ENCODE measurements at places on chromosomes 3 and 15.

GRCh38 chr3:66532160-66532587 is 31.4 kb upstream of the LRIG1 start:
- no peak for DNase-seq
- H3K27me3 ChIP-seq = no peaks in the 10 kb centered on the region
- H3K4me3 ChIP-seq = no peak overlapping the region
- H3K4me1 ChIP-seq = no peaks in the 10 kb centered on the region
- H3K36me3 ChIP-seq = no peaks in the 10 kb centered on the region
- no peak overlapping the region for H3K27ac ChIP-seq

DNA sequence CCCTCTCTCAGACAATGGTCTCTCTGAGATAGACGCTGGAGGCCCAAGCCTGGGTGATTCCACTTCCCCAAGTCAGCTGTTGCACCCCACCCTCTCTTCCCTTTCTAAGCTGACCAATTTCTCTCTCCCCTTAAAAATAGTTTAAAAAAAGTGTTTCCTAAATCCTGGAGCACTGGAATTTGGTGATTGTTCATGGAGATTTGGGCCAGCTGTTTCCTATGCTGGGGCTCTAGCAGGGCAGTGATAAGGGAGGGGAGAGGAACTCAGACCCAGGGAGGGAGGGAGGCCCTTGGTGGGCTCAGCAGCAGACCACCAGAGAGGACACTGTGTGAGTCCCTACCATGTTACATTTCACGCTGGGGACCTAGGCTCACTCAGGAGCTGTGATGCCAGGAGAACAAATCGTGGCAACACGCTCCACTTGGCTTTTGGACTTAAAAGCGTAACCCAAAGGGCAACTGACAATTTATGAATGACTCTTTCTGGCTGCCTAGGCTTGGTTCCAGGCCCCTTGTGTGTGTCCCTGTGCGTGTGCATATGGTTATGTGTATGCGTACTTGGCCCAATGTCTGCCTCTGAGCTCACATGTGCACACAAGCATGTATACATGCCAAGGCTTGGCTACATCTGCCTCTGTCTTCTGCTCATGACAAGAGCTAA is 59.8 kb upstream of the INSYN1 start:
- H3K4me3 ChIP-seq = no peak overlapping the region
- H3K4me1 ChIP-seq = no peaks in the 10 kb centered on the region
- H3K27me3 ChIP-seq = no peaks in the 10 kb centered on the region
- DNase-seq = no peak
- H3K36me3 ChIP-seq = no peaks in the 10 kb centered on the region

DNA sequence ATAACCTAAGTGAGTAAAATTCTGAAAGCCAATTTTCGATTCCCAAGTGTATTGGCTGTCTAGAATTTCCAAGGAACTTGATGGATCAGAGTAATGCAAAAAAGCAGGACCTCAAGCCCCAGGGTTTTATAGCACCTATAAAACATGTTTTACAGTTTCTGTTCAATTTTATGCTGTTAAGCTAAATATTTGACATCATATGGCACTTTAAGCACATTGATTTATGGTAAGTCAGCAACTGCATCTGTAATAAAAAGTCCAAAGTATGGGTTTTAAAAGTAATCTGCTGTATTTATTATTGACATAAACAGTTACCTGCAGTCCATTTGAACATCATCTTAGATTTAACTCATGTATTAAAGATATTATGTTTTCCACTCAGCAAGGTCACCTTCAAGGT is 20.0 kb upstream of the MFSD1 start:
- H3K4me1 ChIP-seq = no peaks in the 10 kb centered on the region
- no peaks in the 10 kb centered on the region for H3K27me3 ChIP-seq
- DNase-seq = no peak
- H3K27ac ChIP-seq = no peak overlapping the region
- no peaks in the 10 kb centered on the region for H3K36me3 ChIP-seq

DNA sequence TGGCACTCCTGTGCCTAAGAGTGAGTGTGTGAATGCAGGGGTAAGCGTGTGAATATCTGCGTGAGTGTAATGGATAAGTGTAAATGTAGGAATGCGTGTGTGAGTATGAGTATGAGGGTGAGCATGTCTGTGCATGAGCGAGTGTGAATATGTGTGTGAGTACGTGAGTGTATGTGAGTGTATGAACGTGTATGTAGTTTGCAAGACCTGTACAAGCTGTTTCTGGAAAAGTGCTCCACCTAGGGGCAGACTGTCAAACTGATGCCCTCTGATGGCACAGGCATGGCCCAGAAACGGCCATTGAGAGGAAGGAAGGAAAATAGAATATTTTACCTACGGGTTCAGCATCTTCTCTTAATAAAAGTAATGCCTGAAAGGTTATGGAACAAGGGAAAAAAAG is 24.4 kb upstream of the FRMD4B start:
- no peaks in the 10 kb centered on the region for H3K4me1 ChIP-seq
- no peak overlapping the region for H3K4me3 ChIP-seq
- H3K36me3 ChIP-seq = no peaks in the 10 kb centered on the region
- no peaks in the 10 kb centered on the region for H3K27me3 ChIP-seq
- peak; percentile 59 for DNase-seq

DNA sequence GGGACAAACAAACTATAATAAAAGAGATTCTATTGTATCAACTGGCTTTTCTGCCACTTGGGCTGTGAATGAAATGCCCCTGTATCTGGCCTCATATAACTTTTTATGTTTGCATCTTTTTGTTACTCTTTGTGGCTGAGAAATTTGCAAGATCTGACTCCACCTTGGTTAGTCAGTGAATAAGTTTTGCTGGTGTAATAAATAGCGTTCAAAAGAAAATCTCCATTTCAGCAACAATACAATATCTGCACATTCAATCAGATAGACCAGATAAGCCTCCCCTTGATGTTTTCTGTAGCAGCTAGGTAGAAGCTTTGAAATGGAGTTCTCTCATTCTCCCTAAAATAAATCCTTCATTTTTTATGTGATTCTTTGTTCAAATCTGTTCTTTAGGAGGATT is 12.0 kb downstream of the TRAT1 start:
- no peak overlapping the region for H3K4me3 ChIP-seq
- no peaks in the 10 kb centered on the region for H3K27me3 ChIP-seq
- H3K27ac ChIP-seq = no peak overlapping the region
- no peaks in the 10 kb centered on the region for H3K4me1 ChIP-seq

DNA sequence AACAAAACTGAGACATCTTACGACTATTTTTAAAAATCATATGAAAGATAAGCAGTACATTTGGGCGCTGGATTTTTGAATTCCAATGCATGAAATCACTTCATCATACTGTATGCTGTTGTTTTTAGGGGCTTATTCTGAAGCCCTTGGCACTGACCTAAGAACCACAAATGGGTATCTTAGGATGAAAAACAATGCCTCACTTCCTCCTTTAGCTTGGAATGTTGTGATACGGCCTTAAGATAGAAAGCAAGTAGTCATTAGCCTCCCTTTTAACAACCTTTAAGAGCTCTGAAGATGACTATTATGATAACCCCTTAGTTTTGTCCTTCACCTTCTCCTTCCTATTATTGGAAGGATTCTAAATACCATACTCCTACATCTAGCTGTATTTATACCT is 289.8 kb downstream of the ARPP21 start:
- no peak overlapping the region for H3K27ac ChIP-seq
- H3K4me3 ChIP-seq = no peak overlapping the region
- H3K36me3 ChIP-seq = no peaks in the 10 kb centered on the region
- no peaks in the 10 kb centered on the region for H3K4me1 ChIP-seq

DNA sequence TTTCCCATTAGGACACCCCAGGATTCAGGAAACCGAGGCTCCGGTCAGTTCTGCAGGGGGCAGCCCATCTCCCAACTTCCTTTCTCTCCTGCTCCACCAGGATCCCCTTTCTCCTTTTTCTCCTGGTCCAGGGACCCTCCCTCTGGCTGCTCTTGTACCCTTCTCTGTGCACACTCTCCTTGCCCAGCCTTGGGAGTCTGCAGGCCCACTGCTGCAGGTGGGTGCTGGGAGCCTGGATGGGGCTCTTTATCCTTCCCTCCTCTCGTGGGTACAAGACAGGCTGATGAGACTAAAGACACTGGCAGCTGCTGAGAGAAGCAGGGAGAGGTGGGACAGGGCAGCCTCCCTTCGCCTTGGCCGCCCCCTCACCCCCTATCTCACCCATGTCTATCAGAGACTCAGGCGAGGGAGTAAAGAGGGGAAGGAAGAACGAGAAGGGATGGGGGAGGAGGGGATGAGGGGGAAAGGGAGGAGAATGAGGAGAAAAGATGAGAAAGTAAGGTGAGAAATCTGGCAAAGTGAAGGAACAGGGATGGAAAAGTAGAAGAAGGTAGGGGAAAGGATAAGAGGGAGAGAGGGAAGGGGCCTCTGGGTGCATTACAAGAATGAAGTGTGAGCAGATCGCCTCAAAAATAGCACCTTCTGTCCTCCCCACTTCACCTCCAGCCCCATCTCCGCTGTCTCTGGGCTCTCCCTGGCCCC is 45.2 kb downstream of the ITGA11 start:
- H3K4me3 ChIP-seq = no peak overlapping the region
- H3K27me3 ChIP-seq = no peaks in the 10 kb centered on the region
- H3K36me3 ChIP-seq = no peaks in the 10 kb centered on the region
- H3K27ac ChIP-seq = peak overlapping the region; percentile 84

GRCh38 chr3:12877040-12877439 is 35.7 kb upstream of the RPL32 start:
- no peaks in the 10 kb centered on the region for H3K4me1 ChIP-seq
- no peak for DNase-seq
- no peak overlapping the region for H3K4me3 ChIP-seq
- H3K27me3 ChIP-seq = no peaks in the 10 kb centered on the region
- no peak overlapping the region for H3K27ac ChIP-seq

DNA sequence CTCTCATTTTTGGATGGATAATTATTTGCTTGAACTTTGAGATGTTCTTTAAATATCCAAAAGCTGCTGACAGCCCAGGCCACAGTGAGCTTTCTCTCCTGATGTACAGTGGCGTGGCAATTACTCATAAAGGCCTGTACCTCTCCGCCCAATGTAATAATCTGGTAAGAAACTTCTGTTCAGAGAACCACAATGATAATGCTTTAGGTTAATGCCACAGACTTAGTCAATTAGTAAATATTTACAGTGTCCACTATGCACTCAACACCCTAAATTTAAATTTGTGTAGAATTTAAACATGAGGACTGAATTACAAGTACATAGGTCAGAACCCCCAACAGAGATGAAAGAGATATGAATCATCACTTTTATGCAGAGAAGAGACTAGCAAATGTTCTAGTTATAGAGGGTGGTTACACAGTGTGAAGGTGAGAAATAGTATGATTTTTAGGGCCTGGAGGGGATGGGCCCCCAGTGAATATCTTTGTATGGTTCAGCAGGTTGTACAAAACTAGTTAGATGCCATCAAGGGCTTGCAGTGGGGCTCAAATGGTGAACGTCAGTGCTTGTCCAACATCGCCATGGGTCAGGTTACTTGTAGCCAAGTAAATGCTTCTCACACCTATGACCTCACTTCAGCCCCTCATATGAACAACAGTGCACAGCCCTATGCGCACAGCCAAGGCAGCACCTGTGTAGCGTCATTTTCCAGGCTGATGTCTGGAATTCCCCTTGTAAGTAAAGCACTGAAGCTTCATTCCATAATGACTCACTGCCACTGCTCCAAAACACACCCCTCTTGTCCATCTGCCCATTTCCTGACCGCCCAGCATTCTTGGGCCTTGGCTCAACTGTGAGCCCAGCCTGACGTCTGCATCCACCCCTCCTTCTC is 13.3 kb downstream of the ABHD2 start:
- H3K27ac ChIP-seq = peak overlapping the region; percentile 88
- H3K4me3 ChIP-seq = no peak overlapping the region
- no peaks in the 10 kb centered on the region for H3K36me3 ChIP-seq

GRCh38 chr3:37945807-37946530 is 44.6 kb upstream of the VILL start:
- H3K27me3 ChIP-seq = no peaks in the 10 kb centered on the region
- peak; percentile 39 for DNase-seq
- peak overlapping the region; percentile 78 for H3K27ac ChIP-seq
- no peaks in the 10 kb centered on the region for H3K36me3 ChIP-seq
- H3K4me3 ChIP-seq = no peak overlapping the region
- H3K4me1 ChIP-seq = no peaks in the 10 kb centered on the region

- DNase-seq = no peak
- H3K36me3 ChIP-seq = no peaks in the 10 kb centered on the region
- H3K27ac ChIP-seq = no peak overlapping the region
- no peak overlapping the region for H3K4me3 ChIP-seq
Measured at GRCh38 chr15:46576646-46577395, 942.0 kb downstream of the SQOR start.

DNA sequence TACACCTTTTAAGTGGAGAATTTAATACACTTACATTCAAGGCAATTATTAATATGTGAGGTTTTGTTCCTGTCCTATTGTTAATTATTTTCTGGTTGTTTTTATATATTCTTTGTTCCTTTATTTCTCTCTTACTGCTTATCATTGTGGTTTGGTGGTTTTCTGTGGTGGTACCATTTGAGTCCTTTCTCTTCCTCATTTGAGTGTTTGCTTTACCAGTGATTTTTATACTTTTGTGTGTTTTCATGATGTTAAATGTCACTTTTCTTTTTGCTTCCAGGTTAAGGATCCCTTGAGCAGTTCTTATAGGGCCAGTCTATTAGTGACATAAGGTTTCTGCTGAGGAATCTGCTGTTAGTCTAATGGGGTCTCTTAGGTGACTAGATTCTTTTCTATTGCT is 116.5 kb downstream of the LRRK1 start:
- no peaks in the 10 kb centered on the region for H3K36me3 ChIP-seq
- DNase-seq = no peak
- H3K27ac ChIP-seq = no peak overlapping the region
- no peak overlapping the region for H3K4me3 ChIP-seq
- H3K27me3 ChIP-seq = no peaks in the 10 kb centered on the region

DNA sequence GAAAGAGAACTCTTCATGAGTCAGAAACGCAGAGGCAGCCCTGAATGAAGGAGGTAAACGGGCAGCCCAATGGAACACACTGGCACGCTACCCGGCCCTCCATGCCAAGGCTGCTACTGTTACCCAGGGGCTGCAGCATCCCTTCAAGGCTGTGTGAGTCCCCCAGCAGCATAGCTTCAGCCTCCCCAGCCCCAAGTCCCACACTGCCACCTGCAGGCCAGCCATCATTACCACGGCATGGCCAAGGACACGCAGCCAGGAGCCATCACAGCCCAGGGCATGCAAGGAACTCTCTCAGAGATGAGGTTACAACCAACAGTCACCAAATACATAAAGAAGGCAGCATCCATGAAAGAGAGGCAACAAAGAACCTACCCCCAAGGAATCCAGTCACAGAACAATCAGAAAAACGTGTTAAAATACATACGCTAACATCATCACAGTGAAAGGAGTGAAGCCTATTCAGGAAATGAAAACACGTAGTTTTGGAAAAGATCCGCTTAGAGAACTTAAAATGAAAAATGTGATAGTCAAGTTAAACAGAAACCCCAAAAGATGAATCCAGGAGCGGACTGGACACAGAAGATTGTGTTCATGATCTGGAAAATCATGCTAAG is 22.4 kb downstream of the PLA2G4F start:
- no peaks in the 10 kb centered on the region for H3K36me3 ChIP-seq
- no peaks in the 10 kb centered on the region for H3K27me3 ChIP-seq
- H3K4me3 ChIP-seq = no peak overlapping the region
- no peak overlapping the region for H3K27ac ChIP-seq
- no peaks in the 10 kb centered on the region for H3K4me1 ChIP-seq

- H3K4me3 ChIP-seq = no peak overlapping the region
- H3K27ac ChIP-seq = no peak overlapping the region
- H3K4me1 ChIP-seq = no peaks in the 10 kb centered on the region
Measured at GRCh38 chr3:13204177-13204581, 130.9 kb upstream of the IQSEC1 start.

All from uterus (tissue), 4 donors.